ENCODE measurements at places on chromosomes 3 and 15. TPM values are rescaled to one million over a fixed set of nuclear protein-coding genes. Genes with fewer than 3 reads are reported as not detected.
A peak's percentile ranks its signal among the peaks of the same experiment; 100 is the strongest.

GRCh38 chr15:31403606-31404005 is 77.0 kb downstream of the KLF13 start:
- H3K4me1 ChIP-seq, result peaks cover 21% of the 10 kb centered on the region
- H3K4me3 ChIP-seq, result no peak overlapping the region
- H3K27me3 ChIP-seq, result no peaks in the 10 kb centered on the region
- H3K27ac ChIP-seq, result no peak overlapping the region
- DNase-seq, result no peak
- H3K36me3 ChIP-seq, result no peaks in the 10 kb centered on the region

The BNC1 gene
- not detected for total RNA-seq

GRCh38 chr3:69085168-69085832 is 563 bp downstream of the ARL6IP5 start:
- peaks cover 63% of the 10 kb centered on the region for H3K4me1 ChIP-seq
- H3K27ac ChIP-seq, result peak overlapping the region; percentile 91
- H3K4me3 ChIP-seq, result peak overlapping the region; percentile 85
- H3K36me3 ChIP-seq, result peaks cover 12% of the 10 kb centered on the region
- H3K27me3 ChIP-seq, result no peaks in the 10 kb centered on the region

DNA sequence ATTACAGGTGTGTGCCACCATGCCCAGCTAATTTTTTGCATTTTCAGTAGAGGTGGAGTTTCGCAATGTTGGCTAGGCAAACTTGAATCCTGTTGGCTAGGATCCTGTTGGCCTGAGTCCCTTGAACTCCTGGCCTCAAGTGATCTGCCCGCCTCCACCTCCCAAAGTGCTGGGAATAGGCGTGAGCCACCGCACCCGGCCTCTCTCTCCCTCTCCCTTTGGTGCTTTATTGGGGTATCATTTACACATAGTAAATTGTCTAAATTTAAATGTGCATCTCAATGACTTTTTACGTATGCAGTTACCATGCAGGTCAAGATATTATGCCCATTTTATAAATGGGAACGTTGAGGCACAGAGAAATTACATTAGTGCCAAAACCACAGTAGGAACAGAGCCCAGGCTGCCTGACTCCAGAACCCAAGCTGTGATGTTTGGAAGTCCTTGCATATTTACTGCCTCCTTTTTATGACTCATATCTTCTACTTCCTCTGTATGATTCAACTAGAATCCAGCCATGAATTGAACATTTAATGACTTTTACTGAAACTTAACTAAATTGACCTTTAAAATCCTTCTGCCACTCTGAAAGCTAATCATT is 34.0 kb upstream of the RPP14 start:
- no peak overlapping the region for H3K27ac ChIP-seq
- no peak for DNase-seq
- H3K4me3 ChIP-seq, result no peak overlapping the region
- no peaks in the 10 kb centered on the region for H3K4me1 ChIP-seq

The AVEN gene
- total RNA-seq, result 4.5 TPM

The ACKR4 gene
- total RNA-seq, result 0.17 TPM

- no peaks in the 10 kb centered on the region for H3K36me3 ChIP-seq
- no peaks in the 10 kb centered on the region for H3K27me3 ChIP-seq
- no peak overlapping the region for H3K4me3 ChIP-seq
- no peak for DNase-seq
- H3K27ac ChIP-seq, result no peak overlapping the region
Observed at GRCh38 chr3:187230011-187230410, 32.7 kb downstream of the RTP1 start.

The TRANK1 gene
- 44.8 TPM for total RNA-seq
